ENCODE measurements at places on chromosomes 12 and 14.

DNA sequence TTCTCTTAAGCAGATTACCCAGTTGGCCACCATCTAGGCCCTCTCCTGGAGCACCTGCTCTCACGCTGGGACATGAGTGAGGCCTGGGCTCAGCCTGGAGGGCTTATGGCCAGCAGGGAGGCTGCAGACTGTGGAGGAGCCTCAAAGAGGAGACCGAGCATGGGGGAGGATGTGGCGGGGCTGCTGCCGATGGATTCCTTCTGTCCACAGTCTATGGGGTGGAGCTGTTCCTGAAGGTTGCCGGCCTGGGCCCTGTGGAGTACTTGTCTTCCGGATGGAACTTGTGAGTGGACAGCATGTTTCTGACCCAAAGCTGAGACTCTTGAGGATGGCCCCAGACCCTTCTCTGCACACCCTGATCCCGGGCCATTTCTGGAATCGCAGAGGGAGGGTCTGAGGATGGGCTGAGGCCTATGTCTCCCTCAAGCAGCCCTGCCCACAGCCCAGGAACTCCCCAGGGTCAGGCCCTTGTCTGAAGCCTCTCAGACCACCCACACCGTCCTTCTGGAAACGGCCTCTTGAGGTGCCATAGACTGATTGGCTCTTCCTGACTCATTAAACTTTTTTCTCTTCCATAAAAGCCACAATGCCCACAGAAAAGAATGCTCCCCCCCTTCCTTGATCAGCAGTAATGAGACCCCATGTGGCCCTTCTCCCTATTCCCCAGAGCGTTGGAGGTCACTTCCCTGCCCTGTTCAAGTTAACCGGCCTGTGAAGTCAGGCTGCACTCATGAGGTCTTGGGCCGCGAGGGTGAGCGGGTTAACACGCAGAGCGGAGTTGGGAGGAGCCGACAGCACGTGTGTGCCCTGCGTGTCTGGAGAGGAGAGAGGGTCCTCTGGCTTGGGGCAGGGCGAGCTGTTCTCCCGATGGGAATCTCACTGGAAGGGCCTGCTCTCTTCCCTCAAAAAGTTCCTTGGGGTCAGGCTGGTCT, 49.0 kb downstream of the SLC8B1 start:
- DNase-seq: no peak

- DNase-seq: no peak
These were observed 486.2 kb downstream of the NAV3 start for GRCh38 chr12:78316631-78317468.

- DNase-seq: no peak
These were observed 121.6 kb downstream of the PHLDA1 start for GRCh38 chr12:75909714-75910656.

- DNase-seq: no peak
These were observed 56.3 kb downstream of the NIN start for GRCh38 chr14:50774542-50775267.

- no peak for DNase-seq
These were observed 559.8 kb downstream of the RPL10L start for GRCh38 chr14:46091819-46092218.

GRCh38 chr12:64944966-64945365, 120.5 kb downstream of the TBC1D30 start:
- DNase-seq: no peak

- DNase-seq: no peak
These were observed 234.7 kb downstream of the CCDC91 start for GRCh38 chr12:28424965-28425364.

DNA sequence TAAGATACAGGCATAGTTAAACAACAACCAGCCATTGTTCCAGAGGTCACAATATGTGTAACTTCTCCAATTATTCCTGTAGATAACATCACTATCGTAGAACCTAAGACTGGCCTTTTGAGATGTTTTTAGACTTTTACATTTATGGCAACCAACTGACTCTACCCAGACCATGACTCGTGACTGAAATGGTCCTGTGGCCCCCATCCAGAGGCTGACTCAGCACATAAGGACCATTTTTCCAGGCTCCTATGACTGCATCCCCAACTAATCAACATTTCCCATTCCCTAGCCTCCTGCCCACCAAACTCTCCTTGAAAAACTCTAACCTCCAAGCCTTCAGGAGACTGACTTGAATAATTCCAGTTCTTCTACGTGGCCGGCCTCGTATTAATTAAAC, 52.6 kb upstream of the NID2 start:
- no peak for DNase-seq

GRCh38 chr12:42201063-42201462, 37.0 kb downstream of the YAF2 start:
- DNase-seq: no peak

GRCh38 chr12:20053782-20054181, 314.6 kb upstream of the PDE3A start:
- no peak for DNase-seq

GRCh38 chr12:45256721-45257120, 40.8 kb downstream of the ANO6 start:
- no peak for DNase-seq

DNA sequence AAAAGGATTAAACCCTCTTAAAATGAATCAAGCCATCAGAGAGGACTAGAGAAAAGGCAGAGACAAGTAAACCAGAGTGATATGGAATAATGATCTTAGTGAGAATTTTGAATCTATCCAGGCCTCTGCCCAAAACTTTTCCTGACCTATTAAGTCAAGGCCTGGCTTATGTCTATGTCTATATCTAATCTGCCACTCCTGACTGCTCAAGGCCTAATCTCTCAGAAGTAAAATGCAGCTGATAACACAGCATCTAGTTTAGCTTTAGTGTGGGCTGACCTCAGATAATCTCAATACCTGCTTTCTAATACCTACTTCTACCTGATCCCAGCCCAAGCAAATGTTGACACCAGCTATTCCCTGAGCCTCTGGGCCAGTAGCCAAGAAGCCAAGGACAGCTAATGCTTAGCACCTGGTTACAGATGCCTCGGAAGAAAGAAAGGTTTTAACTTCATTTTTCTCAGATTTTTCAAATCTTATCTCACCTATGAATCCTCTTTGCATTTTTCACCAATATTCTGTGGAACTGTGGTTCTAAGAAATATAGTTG, 1472.5 kb upstream of the SEL1L start:
- DNase-seq: no peak

DNA sequence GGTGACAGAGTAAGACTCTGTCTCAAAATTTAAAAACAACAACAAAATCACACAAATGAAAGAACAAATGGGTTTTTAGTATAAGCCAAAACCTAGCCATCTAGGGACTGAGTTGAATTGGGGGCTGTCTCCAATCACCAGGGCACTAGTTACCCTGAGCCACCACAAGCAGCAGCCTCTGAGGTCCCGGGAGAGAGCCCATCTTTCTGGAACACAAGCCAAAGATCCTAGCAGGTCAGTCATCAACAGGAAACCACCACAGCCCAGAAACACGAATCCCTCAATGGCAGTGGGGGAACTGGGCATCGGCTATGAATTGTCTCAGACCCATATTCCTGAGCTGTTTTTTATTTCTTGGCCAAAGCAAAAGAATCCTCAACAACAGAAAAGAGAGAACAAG, 75.3 kb downstream of the KDM2B start:
- DNase-seq: no peak

GRCh38 chr14:96979611-96980074, 182.5 kb downstream of the VRK1 start:
- DNase-seq: no peak

GRCh38 chr14:36319899-36320199, 588 bp downstream of the MBIP start:
- DNase-seq: no peak

DNA sequence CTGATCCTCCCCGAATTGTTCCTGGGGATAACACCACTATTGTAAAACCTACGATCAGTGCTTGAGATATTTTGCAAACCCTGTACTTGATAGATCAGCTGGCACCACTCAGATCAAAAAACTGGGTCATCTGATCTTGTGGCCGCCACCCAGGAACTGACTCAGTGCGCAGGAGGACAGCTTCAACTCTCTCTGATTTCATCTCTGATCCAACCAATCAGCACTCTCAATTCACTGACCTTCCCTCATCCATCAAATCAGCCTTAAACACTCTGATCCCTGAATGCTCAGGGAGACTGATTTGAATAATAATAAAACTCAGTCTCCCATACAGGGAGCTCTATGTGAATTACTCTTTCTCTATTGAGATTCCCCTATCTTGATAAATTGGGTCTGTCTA, 4.2 kb upstream of the XPOT start:
- DNase-seq: no peak

GRCh38 chr12:26239122-26239851, 43.9 kb downstream of the SSPN start:
- no peak for DNase-seq

- no peak for DNase-seq
These were observed 1.4 kb upstream of the JAG2 start for GRCh38 chr14:105169776-105170655.

GRCh38 chr12:117024961-117025480, 74.2 kb downstream of the TESC start:
- DNase-seq: no peak

- no peak for DNase-seq
These were observed 195.0 kb upstream of the FOXG1 start for GRCh38 chr14:28571636-28572035.

DNA sequence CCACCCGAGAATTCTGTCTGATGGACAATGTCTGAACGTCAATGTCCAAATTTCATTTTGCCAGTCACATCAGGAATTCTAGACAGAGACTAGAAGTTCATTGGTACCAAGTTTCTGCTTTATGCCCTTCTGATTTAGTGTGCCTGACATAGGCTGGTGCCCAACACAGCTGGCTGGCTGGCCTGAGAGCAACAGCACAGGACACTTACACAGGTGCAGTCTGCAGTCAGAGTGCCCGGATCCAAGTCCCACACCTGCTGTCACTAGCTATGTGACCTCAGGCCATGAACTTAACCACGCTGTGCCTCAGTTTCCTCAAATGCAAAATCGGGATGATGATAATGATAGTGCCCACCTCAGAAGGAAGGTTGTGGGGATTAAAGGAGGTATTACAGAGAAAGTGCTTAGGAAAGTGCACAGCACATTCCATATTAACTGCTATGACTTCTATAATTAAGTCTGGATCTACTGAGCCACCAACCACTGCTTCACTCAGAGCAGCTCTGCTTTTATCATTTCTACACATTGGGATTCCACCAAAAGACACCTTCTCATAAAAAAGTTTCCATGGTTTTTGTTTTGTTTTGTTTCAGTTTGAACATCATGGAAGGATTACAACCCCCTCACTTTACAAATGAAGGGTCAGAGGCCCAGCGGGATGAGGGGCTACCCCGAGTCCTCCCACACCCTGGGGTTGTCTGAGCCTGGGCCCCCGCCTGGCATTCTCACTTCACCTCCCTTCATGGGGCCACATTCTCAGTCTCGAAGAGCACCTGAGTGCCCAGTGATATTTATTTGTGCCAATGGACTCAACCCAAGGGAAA, 168.8 kb upstream of the BCL2L14 start:
- DNase-seq: no peak

- no peak for DNase-seq
These were observed 9.2 kb downstream of the PRIMA1 start for GRCh38 chr14:93778856-93779629.

GRCh38 chr12:12788675-12789368, 3.4 kb downstream of the APOLD1 start:
- peak; percentile 63 for DNase-seq

GRCh38 chr12:25424211-25424731, 128.8 kb downstream of the LMNTD1 start:
- DNase-seq: no peak

- DNase-seq: no peak
These were observed 4.7 kb downstream of the GLTP start for GRCh38 chr12:109875572-109876131.

DNA sequence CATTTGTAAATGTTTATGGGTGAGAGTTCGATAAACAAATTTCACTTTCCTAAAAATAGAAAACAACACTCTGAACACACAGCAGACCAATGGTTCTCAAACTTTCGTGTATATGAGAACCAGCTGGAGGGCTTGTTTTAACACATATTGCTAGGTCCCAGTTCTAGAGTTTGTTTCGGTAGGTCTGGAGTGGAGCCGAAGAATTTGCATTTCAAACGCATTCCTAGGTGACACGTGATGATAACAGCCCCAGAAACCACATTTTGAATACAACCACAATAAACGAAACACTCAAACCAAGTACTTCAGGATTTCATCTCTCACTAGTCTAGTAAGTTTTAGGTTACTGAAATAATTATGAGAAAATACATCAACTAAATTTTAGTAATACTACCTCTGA, 17.1 kb downstream of the SEC23A start:
- DNase-seq: no peak

GRCh38 chr12:51662728-51663154, 71.7 kb downstream of the SCN8A start:
- no peak for DNase-seq

Measured in memory B cell (primary cell).